ENCODE measurements at places on chromosomes 12 and 14. TPM values are rescaled to one million over a fixed set of nuclear protein-coding genes. Genes with fewer than 3 reads are reported as not detected.
A peak's percentile ranks its signal among the peaks of the same experiment; 100 is the strongest.

DNA sequence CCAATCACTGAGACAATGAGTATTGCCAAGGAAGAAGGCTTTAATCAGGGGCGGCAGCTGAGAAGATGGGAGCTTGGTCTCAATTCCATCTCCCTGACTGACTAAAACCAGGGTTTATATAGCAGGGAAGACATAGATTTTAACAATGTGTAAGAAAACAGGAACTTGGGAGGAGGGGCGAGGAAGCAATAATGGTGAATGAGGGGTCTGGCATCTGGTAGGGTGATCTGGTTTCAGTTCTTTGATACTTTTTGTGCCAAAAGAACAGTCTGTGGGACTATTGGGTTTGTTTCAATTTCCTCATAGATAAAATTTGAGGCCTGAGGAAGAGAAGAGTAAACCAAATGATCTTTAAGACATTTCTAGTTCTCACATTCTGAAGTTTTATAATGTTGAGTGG is 49.2 kb downstream of the FUT8 start:
- no peaks in the 10 kb centered on the region for H3K27me3 ChIP-seq
- peaks cover 6% of the 10 kb centered on the region for H3K4me1 ChIP-seq
- no peaks in the 10 kb centered on the region for H3K36me3 ChIP-seq
- DNase-seq = no peak

DNA sequence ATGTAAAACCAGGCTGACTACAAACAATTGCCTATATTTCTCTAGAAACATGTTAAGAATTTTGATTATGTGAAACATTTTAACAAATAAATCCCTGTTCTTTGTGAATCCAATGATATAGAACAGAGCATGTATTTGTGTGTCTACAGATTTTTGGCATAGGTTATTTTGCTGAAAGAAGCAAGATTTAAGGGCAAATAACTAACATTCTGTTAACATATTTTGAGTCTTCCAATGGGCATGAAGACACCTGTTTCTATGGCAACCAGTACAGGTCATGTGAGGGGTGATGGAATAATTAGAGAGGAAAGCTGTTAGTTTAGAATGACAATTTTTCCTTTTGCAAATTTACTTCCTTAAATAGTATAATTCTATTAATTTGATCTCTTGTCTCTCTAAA is 8.8 kb downstream of the ART4 start:
- no peak for DNase-seq
- no peak overlapping the region for H3K27ac ChIP-seq
- H3K4me3 ChIP-seq = no peak overlapping the region
- no peaks in the 10 kb centered on the region for H3K27me3 ChIP-seq
- H3K36me3 ChIP-seq = no peaks in the 10 kb centered on the region

The DBX2 gene
- not detected for total RNA-seq

DNA sequence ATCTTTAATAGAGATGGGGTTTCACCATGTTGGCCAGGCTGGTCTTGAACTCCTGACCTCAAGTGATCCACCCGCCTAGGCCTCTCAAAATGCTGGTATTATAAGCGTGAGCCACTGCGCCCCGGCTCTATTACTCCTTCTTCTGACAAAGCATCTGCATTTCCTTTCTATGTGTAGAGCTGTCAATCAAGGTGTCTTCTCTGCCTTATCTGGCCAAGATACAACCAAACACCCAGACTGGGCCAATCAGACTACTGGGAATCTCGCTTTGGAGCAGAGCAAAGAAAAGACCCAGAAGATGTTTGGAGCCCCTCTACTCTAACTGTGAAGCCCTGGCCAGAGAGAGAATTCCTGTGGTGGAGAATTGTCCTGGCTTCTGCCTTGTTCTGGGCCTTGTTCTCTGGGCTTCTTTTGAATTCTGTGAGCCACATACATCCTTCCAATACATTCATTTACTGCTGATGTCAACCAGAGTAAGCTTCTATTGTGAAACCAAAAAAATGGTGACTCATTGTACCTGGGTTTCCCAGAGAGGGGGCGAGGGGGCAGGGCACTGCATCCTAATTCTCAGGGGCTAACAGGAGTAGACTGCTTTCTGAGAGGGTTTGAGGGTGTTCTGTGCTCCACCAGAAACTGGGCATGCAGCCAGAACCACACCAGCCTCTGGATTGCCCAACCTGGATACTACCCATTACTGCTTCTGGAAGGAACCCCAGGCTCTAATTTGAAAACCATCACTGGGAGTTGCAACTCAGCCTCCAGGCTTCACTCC is 18.8 kb upstream of the FLVCR2 start:
- no peaks in the 10 kb centered on the region for H3K27me3 ChIP-seq
- H3K36me3 ChIP-seq = no peaks in the 10 kb centered on the region
- no peaks in the 10 kb centered on the region for H3K4me1 ChIP-seq
- peak; percentile 40 for DNase-seq

DNA sequence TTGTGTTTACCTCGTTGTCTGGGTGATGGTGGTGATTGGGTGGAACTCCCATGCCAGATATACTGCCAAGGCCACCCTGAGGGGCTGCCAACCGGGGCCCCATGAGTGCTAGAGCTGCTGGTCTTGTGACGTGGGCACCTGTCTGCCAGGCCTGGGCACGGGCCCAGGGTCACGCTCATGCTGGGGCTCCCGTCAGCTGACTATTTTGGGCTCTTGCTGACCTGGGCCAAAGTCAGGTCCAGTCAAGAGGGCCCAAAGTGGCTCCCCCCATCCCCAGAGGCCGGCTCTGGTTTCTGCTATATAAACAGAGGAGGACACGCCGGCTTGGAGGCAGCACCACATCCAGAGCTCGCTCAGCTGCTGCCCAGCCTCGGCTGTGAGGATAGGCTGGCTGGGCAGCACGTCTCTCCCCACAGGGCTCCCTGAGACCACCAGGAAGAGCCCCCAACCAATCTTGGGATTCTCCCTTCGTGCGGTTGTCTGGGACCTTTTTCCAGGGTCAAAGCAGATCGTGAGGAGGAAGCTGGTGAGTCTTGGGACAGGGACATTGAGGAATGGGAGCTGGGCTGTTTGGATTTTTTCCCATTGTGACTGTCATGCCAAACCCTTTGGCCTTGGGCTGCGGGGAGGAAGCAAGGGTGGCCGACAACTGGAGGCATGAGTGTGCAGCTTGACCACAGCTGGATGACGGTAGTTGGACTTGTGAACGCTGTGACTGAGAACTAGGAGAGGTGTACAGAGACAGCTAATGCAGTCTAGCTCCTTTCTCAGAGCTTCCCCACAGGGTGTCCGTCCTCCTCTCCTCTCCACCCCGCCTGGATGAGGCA is 7.6 kb upstream of the NR4A1 start:
- H3K4me3 ChIP-seq = no peak overlapping the region
- peak overlapping the region; percentile 99 for H3K27ac ChIP-seq
- DNase-seq = no peak
- no peaks in the 10 kb centered on the region for H3K27me3 ChIP-seq

All from tibial nerve (tissue), 4 donors.